ENCODE measurements at places on chromosomes 11 and 22.

GRCh38 chr11:116062129-116062489 lies 557.9 kb upstream of the CADM1 start:
- H3K27me3 ChIP-seq, result no peaks in the 10 kb centered on the region
- no peak overlapping the region for H3K4me3 ChIP-seq
- H3K27ac ChIP-seq, result no peak overlapping the region
- H3K36me3 ChIP-seq, result no peaks in the 10 kb centered on the region
- H3K4me1 ChIP-seq, result no peaks in the 10 kb centered on the region
- no peak for DNase-seq

DNA sequence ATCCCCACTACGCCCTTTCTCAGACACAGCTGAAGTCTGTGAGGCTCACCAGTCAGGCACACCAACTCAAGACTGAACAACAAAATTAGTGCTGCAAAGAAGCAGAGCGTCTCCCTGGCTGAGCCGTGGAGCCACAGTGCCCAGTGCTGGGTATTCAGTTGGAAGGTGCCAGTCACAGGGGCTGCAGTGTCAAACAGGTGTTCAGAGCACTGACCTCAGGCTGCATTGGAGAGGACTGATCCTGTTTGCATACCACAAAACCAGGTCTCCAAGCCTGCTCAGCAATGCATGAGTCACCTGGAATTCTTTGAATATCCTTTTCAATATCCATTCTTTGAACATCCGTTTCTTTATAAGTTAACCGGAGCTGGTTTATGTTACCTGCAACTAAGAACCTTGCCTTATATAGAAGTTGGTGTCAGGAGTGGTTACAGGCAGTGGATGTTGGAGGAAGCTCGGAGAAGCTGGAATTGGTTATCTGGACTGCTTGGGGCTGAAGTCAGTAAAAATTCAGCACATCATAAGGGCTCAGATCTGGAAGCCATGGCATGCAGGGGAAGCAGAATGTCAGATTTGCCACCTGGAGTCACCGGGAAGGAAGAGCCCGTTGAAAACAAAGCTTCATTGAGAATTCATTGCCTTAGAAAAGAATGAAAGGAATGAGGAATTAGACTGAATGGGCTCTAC lies 30.3 kb downstream of the PDGFB start:
- peak overlapping the region; percentile 82 for H3K27ac ChIP-seq
- peaks cover 11% of the 10 kb centered on the region for H3K4me1 ChIP-seq
- no peak for DNase-seq
- H3K4me3 ChIP-seq, result no peak overlapping the region
- H3K27me3 ChIP-seq, result no peaks in the 10 kb centered on the region

- H3K4me1 ChIP-seq, result peaks cover 14% of the 10 kb centered on the region
- no peaks in the 10 kb centered on the region for H3K36me3 ChIP-seq
- H3K27me3 ChIP-seq, result no peaks in the 10 kb centered on the region
- H3K4me3 ChIP-seq, result no peak overlapping the region
Measured at GRCh38 chr22:50206599-50206998, 5.8 kb downstream of the SELENOO start.

DNA sequence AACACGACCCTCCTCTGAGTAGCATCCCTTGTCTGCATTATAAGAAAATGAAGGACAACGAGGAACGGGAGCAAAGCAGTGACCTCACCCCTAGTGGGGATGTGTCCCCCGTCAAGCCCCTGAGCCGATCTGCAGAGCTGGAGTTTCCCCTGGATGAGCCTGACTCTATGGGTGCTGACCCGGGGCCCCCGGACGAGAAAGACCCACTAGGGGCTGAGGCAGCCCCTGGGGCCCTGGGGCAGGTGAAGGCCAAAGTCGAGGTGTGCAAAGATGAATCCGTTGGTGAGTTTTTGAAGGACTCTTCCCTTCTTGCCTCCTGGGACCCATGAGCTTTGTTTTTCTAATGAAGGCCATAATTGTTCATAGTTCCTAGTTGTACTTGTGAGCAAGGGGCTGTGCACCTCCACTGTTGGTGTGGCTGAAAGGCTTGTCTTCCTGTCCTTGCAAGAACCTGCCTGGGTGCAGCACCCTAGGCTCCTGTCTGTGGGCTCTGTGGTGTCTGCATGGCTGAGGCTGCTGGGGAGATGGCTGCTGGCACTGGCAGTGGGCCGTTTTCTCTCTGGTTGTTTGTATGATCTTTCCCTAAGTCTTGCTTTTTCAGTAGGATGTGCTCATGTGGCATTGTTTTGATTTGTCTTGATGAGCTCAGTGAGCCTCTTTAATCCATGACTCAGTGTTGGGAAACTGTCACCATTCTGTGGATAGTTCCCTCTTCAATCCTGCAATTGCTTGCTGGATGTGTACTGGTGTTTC lies 10.1 kb downstream of the DGCR8 start:
- peaks cover 1% of the 10 kb centered on the region for H3K4me1 ChIP-seq
- H3K36me3 ChIP-seq, result peaks cover 64% of the 10 kb centered on the region
- no peak overlapping the region for H3K27ac ChIP-seq
- no peak for DNase-seq

DNA sequence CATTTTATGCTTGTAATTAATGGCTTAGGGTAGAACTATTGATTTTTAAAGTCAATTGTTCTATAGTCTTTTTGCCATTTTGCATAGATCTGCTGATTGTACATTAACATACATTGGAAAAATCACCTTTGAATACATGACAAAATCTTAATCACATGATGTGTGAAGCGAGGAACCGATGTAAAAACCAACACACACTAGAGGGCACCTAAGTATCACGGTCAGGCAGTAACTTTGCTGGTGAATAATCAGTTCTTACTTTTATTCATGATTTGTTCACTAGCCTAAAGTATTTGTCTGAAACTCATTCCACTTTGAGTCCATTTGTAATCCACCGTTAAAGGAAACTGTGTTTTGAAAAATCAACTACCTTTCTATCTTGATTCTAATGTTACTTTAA lies 28.2 kb downstream of the JHY start:
- H3K4me1 ChIP-seq, result no peaks in the 10 kb centered on the region
- no peak overlapping the region for H3K27ac ChIP-seq
- no peak overlapping the region for H3K4me3 ChIP-seq
- H3K27me3 ChIP-seq, result no peaks in the 10 kb centered on the region
- no peaks in the 10 kb centered on the region for H3K36me3 ChIP-seq

- H3K4me1 ChIP-seq, result peaks cover 19% of the 10 kb centered on the region
- DNase-seq, result no peak
- H3K27me3 ChIP-seq, result no peaks in the 10 kb centered on the region
- no peak overlapping the region for H3K4me3 ChIP-seq
- H3K27ac ChIP-seq, result no peak overlapping the region
Measured at GRCh38 chr22:50489363-50490243, 2.9 kb downstream of the MIOX start.

DNA sequence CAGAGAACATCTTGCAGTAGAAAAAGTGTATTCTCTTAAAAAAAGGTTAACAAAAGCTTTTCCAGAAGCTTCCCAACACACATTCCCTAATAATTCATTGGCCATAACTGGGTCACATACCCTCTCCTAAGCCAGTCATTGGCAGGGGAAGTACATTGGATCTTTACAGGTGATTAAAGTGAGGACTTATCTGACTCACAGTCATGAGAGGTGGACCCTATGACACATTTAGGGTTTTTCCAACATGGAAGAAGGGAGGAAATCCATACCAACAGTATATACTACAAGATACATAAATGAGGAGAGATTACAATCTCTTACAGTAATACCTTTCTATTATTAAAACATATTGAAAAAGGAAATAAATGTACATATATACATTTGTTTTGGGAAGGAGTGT lies 72.2 kb downstream of the CCDC73 start:
- no peak overlapping the region for H3K4me3 ChIP-seq
- no peaks in the 10 kb centered on the region for H3K36me3 ChIP-seq
- no peak overlapping the region for H3K27ac ChIP-seq
- H3K27me3 ChIP-seq, result no peaks in the 10 kb centered on the region

DNA sequence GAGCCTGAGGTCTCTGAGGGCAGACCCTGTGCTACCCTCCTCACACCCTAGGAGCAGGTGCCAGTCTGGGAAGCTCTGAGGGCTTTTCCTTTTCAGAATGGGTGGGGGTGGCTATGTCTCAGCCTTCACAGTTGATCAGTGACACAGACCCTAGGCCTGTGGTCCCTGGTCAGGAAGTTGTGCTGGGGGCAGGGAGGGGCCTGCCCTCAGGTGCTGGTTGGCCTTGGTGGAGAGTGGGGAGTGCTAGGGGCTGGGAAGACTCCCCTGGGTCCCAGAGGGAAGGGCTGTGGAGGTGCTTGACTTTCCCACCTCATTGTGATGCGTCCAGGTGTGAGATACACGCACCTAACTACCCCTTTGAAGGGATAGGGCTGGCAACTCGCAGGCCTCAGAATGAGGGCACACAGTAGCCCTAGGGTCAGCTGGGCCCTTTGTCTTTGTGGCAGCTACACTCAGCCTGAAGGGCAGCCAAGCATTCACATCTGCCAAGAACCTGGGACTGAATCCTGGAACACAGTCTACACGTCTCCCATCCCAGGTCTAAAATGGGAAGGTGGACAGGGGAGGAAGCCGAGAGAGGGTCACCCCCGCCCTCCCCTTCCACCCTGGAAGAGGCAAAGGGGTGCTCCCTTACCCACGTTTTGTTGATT lies 31.2 kb upstream of the ATXN10 start:
- no peaks in the 10 kb centered on the region for H3K27me3 ChIP-seq
- no peak for DNase-seq
- H3K4me3 ChIP-seq, result no peak overlapping the region
- no peak overlapping the region for H3K27ac ChIP-seq

- H3K27me3 ChIP-seq, result no peaks in the 10 kb centered on the region
- no peak overlapping the region for H3K27ac ChIP-seq
- H3K4me1 ChIP-seq, result no peaks in the 10 kb centered on the region
Measured at GRCh38 chr11:13215149-13215548, 62.4 kb upstream of the BMAL1 start.

- H3K4me3 ChIP-seq, result no peak overlapping the region
- H3K4me1 ChIP-seq, result no peaks in the 10 kb centered on the region
- no peak for DNase-seq
- no peak overlapping the region for H3K27ac ChIP-seq
- H3K27me3 ChIP-seq, result no peaks in the 10 kb centered on the region
Measured at GRCh38 chr22:29167032-29167911, 38.4 kb upstream of the EMID1 start.

DNA sequence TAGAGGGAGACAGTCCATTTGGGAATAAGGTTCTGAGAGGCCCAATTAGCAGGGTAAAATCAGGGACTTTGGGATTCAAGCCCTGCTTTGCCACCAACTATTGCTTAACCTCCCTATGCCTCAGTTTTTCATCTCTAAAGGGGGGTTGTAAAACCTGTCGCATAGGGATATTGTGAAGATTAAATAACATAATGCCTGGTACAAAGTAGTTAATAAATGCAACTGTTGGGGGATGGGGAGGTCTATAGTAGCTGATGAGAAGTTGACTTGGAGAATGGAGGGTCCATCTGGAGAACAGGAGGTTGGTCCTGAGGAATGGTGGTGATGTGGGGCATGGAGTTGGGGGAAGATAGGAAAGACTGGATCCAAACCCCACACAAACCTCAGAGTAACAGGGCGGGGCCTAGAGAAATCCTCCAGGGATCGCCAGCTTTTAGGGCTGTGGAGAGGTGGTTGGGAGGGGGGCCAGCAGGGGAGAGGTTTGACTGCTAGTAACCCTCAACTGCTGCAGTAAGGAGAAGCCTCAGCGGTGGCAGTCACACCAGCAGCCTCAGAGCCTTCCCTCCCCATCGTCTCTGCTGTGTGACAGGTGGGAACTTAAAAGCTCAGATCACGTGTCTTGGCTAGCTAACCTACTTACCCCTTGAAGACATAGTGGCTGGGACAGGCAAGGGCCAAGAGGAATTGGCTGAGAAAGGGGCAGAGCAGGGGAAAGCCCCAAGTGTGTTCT lies 1.1 kb upstream of the ABCG4 start:
- no peak overlapping the region for H3K27ac ChIP-seq
- DNase-seq, result no peak
- H3K4me3 ChIP-seq, result no peak overlapping the region
- no peaks in the 10 kb centered on the region for H3K36me3 ChIP-seq

Data from body of pancreas (tissue), 4 donors.